ENCODE measurements at places on chromosomes 6 and 20. TPM values are rescaled to one million over a fixed set of nuclear protein-coding genes. Genes with fewer than 3 reads are reported as not detected.

GRCh38 chr6:82143041-82143481, 104.5 kb downstream of the IBTK start:
- no peak for DNase-seq
- H3K4me3 ChIP-seq: no peak overlapping the region
- H3K4me1 ChIP-seq: peaks cover 15% of the 10 kb centered on the region

- H3K36me3 ChIP-seq: peaks cover 2% of the 10 kb centered on the region
- H3K27me3 ChIP-seq: no peaks in the 10 kb centered on the region
- H3K4me3 ChIP-seq: peak overlapping the region; percentile 93
- no peak for DNase-seq
These were observed 1.1 kb downstream of the FBXO30 start for GRCh38 chr6:145813285-145814034.

The PTK6 gene
- total RNA-seq: 0.12 TPM

DNA sequence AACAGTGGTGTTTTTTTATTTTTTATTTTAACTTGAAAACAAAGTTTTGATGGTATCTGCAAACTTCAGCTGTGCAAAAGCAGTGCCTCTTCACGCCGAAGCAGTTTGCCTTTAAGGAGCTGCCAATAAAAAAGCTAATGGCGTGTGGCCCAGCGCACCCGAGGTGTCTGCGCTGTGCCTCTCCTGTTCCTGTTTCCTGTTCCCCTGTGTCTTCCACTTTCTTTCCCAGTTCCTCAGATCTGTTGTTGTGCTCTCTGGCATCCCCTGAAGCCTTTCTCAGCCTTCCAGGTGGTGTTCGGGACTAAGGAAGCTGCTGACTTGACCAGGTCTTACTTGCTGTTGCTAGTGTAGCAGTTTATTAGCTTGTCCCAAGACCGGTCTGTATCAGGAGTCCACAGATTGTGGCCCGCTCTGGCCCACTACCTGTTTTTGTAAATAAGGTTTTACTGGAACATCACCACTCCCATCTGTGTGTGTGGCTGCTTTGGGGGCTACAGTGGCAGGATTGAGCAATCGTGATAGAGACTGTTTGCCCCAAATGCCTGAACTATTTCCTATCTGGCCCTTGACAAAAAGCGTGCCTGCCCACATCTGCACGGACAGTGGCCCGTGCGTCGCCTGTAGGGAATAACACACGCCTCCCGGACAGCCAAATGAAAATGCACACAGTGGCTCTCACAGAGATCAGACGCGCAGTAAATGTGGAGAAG, 178.3 kb downstream of the TMEM242 start:
- no peak for DNase-seq
- peaks cover 32% of the 10 kb centered on the region for H3K36me3 ChIP-seq
- peaks cover 49% of the 10 kb centered on the region for H3K4me1 ChIP-seq
- peak overlapping the region; percentile 4 for H3K27ac ChIP-seq

The GSTA3 gene
- not detected for total RNA-seq

The ID1 gene
- total RNA-seq: 516 TPM

The LTV1 gene
- total RNA-seq: 18.7 TPM

GRCh38 chr6:11294228-11294627, 61.8 kb upstream of the NEDD9 start:
- no peak overlapping the region for H3K27ac ChIP-seq
- no peak for DNase-seq
- H3K27me3 ChIP-seq: no peaks in the 10 kb centered on the region
- no peak overlapping the region for H3K4me3 ChIP-seq
- H3K4me1 ChIP-seq: peaks cover 17% of the 10 kb centered on the region

GRCh38 chr6:119132261-119132981, 54.0 kb upstream of the FAM184A start:
- H3K27me3 ChIP-seq: no peaks in the 10 kb centered on the region
- no peak for DNase-seq
- peaks cover 21% of the 10 kb centered on the region for H3K4me1 ChIP-seq
- H3K4me3 ChIP-seq: no peak overlapping the region

- H3K4me3 ChIP-seq: no peak overlapping the region
- H3K27ac ChIP-seq: no peak overlapping the region
- H3K36me3 ChIP-seq: no peaks in the 10 kb centered on the region
- H3K4me1 ChIP-seq: no peaks in the 10 kb centered on the region
- H3K27me3 ChIP-seq: no peaks in the 10 kb centered on the region
These were observed 136.6 kb downstream of the SYNDIG1 start for GRCh38 chr20:24605937-24606455.

DNA sequence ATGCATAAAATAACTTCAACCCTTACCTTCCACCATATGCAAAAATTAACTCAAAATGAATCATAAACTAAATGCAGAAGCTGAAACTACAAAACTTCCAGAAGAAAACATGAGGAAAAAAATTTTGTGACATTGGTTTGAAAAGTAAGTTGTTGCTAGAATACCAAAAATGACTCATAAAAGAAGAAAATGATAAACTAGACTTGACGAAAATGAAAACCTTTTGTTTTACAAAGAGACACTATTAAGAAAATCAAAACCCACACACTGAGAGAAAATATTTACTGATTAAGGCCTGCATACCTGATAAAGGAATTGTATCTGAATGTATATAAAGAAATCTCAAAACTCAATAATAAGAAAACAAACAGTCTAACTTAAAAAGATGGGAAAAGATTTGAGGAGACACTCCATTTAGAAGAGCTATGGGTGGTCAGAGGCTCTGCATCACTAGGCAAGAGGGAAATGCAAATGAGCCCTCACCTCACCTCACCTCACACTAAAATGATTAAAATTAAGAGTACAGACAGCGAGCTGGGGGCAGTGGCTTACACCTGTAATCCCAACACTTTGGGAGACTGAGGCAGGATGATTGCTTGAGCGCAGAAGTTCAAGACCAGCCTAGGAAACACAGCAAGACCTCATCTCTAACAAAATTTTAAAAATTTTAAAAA, 97.6 kb upstream of the CST7 start:
- no peak overlapping the region for H3K27ac ChIP-seq
- H3K27me3 ChIP-seq: peaks cover 14% of the 10 kb centered on the region
- H3K4me3 ChIP-seq: no peak overlapping the region
- no peaks in the 10 kb centered on the region for H3K4me1 ChIP-seq
- no peak for DNase-seq

The LST1 gene
- total RNA-seq: not detected

The PRSS16 gene
- 28.9 TPM for total RNA-seq

DNA sequence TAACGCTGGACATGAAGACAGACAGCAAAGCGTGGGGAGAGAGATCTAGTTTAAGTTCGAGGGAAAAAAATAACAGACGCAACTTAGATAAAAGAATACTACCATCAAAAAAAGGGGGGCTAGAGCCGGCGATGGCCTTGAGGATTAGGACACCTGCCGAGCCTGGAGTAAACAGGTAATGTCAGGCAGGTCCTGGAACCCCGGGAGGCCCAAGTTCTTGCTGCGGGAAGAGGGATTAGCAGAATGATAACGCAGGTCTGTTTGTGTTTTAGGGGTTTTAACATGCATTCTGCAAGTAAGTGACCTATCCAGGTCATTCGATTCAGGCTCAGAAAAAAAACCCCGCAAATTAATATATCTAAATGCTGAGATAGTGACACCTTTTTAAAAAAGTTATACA, 754 bp upstream of the TMEM170B start:
- DNase-seq: no peak
- no peaks in the 10 kb centered on the region for H3K36me3 ChIP-seq
- peaks cover 25% of the 10 kb centered on the region for H3K27me3 ChIP-seq
- peak overlapping the region; percentile 76 for H3K27ac ChIP-seq

- no peaks in the 10 kb centered on the region for H3K27me3 ChIP-seq
- peak overlapping the region; percentile 89 for H3K4me3 ChIP-seq
- peaks cover 15% of the 10 kb centered on the region for H3K4me1 ChIP-seq
- no peak for DNase-seq
These were observed 1.0 kb downstream of the RALGAPA2 start for GRCh38 chr20:20711413-20711812.

DNA sequence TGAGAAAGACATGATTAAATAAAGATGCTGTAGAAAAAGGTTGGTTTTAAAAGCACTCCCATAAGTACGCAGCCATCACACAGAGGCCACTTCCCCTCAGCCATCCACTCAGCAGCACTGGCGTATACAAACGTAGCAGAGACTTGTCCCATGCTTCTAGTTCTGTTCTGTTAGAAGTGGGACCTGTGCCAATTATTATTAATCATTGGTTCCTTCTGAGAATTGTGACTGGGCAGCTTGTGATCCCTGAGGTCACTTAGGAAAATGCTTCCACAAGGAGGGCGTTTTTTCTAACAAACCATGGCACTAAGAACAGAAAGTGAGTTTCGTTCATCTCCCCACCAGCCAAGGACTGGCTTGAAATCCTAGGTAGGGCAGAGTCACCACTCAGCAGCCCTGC, 53.9 kb downstream of the FAM120B start:
- no peak for DNase-seq
- H3K4me3 ChIP-seq: no peak overlapping the region
- H3K36me3 ChIP-seq: peaks cover 34% of the 10 kb centered on the region
- H3K27me3 ChIP-seq: no peaks in the 10 kb centered on the region

The PI3 gene
- 3.7 TPM for total RNA-seq
